ENCODE measurements at places on chromosomes 1 and 21. TPM values are rescaled to one million over a fixed set of nuclear protein-coding genes. Genes with fewer than 3 reads are reported as not detected.

Gene RSBN1
- 47.4 TPM for total RNA-seq

Gene PLEKHM2
- 32.2 TPM for total RNA-seq

Gene TTC22
- 10.6 TPM for total RNA-seq

Gene SELL
- 143 TPM for total RNA-seq

Gene MROH9
- not detected for total RNA-seq

- H3K27ac ChIP-seq: no peak overlapping the region
- ATAC-seq: no peak
- H3K4me1 ChIP-seq: no peaks in the 10 kb centered on the region
- no peaks in the 10 kb centered on the region for H3K36me3 ChIP-seq
These were observed 54.9 kb downstream of the MAB21L3 start for GRCh38 chr1:116166011-116166571.

GRCh38 chr1:1601564-1602303 is 1.8 kb upstream of the FNDC10 start:
- no peaks in the 10 kb centered on the region for H3K27me3 ChIP-seq
- H3K27ac ChIP-seq: no peak overlapping the region

- no peaks in the 10 kb centered on the region for H3K4me1 ChIP-seq
- no peak for ATAC-seq
- no peak overlapping the region for H3K27ac ChIP-seq
- no peaks in the 10 kb centered on the region for H3K36me3 ChIP-seq
These were observed 28.6 kb downstream of the KRTAP10-1 start for GRCh38 chr21:44511219-44511937.

GRCh38 chr21:37367336-37367702 is 746 bp downstream of the DYRK1A start:
- H3K4me1 ChIP-seq: peaks cover 25% of the 10 kb centered on the region
- peaks cover 21% of the 10 kb centered on the region for H3K36me3 ChIP-seq
- H3K4me3 ChIP-seq: peak overlapping the region; percentile 89
- no peaks in the 10 kb centered on the region for H3K27me3 ChIP-seq

DNA sequence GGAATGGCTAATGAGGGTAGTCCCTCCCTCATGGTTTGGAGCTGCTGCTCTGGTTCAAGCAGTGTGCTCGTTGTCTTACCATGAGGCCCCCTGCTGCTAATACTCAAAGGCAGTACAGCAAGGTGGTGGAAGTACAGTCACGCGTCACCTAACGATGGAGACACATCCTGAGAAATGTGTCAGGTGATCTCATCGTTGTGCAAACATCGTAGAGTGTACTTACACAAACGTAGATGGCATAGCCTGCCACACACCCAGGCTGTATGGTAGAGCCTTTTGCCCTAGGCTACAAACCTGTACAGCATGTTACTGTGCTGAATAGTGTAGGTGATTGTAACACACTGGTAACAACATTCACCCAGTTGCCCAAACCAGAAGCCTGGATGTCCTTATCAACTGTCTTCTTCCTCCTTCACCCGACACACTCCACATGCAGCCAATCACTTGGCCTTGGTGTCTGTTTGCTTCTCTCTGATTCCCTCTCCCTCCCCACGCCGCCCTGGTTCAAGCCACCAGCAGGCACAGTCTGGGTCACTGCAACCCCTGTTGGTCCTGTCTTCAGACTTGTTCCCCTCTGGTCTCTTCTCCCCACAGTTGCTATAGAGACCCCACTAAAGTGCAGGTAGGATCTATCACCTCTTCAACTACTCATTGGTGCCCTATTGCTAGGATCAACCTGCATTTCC is 6.0 kb upstream of the KCNA2 start:
- H3K27me3 ChIP-seq: peaks cover 14% of the 10 kb centered on the region
- no peak overlapping the region for H3K4me3 ChIP-seq
- H3K36me3 ChIP-seq: no peaks in the 10 kb centered on the region
- no peak for ATAC-seq
- peaks cover 9% of the 10 kb centered on the region for H3K4me1 ChIP-seq
- H3K27ac ChIP-seq: peak overlapping the region; percentile 3

GRCh38 chr1:112692681-112693080 is 14.2 kb downstream of the RHOC start:
- no peaks in the 10 kb centered on the region for H3K4me1 ChIP-seq
- no peak overlapping the region for H3K27ac ChIP-seq
- H3K36me3 ChIP-seq: peaks cover 37% of the 10 kb centered on the region
- H3K4me3 ChIP-seq: no peak overlapping the region
- no peaks in the 10 kb centered on the region for H3K27me3 ChIP-seq

DNA sequence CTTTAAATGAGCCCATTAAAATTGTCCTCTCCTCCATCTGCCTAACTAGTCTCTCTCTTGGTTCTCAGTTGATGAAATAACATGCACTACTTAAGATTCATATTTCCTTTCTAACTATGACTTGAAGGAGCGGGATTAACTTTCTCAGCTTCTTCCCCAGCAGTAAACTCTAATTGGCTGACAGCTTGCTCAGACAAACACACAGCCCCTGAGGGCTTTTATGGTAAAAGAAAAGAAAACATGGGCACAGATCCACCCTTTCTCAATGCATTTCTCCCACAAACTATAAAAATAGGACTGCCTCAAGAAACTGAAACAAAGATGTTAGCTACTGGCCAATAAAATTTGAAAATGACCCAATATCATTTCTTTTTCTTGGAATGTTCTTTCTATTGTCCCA is 703.1 kb downstream of the ADGRL2 start:
- no peak overlapping the region for H3K4me3 ChIP-seq
- no peak for ATAC-seq
- H3K27ac ChIP-seq: no peak overlapping the region

DNA sequence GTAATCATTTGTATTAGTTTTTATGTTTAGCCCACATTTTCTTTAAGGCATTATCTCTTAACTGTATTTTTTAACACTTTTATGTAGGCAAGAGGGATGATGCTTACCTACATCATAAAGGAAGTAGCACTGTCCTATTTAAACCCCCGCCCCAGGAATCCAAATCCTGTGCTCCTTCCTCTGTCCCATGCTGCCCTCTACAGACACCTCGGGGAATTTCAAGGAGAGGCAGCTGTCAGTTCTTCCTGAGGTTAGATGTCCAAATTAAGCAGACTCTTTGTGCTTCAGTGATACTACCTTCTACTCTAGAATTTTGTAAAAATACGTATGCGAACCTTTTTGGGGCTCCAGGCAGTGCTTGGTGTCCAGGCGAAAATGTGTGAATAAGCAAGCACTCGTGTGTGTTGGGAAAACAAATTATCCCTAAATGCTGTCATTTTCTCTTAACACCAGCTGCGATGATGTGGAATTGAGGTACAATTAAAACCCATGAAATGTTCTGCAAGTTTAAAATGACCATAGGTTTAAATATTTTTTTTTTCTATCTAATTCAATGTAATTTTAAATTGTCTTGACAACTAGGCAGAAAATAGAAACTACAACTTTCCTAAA is 19.2 kb downstream of the CRCT1 start:
- H3K4me1 ChIP-seq: no peaks in the 10 kb centered on the region
- peaks cover 36% of the 10 kb centered on the region for H3K27me3 ChIP-seq
- H3K4me3 ChIP-seq: no peak overlapping the region
- ATAC-seq: peak; percentile 32

DNA sequence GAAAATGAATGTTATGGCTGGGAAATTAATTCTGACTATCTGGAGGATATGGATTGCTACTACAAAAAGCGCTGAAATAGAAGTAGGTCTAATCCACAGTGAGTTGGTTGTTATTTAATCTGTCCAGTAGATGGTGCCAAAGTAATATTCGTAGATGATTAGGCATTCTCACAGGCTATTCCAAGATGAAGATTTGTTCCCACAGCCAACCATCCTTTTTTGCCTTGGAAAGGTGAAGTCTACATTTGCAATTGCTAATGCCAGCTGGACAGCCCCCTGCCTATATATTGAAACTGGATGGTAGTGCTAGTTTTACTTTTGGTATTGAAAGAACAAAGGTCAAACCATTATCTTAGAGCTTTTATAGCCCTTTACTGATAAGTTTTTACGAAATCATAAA is 43.8 kb downstream of the RBM11 start:
- no peak overlapping the region for H3K4me3 ChIP-seq
- H3K36me3 ChIP-seq: no peaks in the 10 kb centered on the region
- no peak overlapping the region for H3K27ac ChIP-seq
- no peaks in the 10 kb centered on the region for H3K4me1 ChIP-seq
- peak; percentile 37 for ATAC-seq

DNA sequence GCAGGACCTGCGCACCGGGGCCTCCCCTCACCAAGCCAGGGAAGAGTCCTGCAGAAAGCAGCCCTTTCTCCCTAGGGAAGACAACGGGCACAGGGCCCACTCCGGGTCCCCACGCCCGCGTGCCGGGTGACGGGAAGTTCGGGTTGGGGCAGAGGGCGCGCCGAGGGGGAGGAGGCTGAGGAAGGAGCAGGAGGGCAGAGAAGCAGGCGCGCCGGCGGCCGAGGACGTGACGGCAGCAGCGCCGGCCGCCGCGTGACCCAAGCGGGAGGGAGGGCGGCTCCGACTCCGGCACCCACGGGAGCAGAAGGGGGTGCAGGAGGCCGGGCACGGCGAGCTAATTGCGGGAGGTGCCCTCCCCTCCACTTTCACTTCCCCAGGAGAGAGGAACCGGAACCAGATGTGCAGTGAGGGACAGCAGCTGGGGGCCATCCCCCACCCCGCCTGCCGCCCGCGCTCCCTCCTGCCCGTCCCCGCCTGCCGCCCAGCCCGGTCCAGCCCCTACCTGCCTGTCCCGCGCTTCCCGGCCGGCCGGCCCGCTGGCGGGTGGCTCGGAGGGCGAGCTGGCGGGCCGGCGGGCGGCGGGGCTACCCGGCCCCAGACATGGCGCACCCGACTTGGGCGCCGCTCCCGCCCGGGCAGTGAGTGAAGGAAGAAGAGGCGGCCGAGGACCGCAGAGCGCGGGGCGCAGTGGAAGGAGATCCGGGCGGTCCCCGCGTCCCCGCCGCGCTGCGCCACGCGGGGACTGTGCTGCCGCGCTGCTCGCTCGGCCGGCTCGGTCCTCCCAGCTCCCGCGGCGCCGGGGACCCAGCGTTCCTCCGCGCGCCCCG is 510 bp downstream of the DENND4B start:
- peaks cover 28% of the 10 kb centered on the region for H3K4me1 ChIP-seq
- no peaks in the 10 kb centered on the region for H3K27me3 ChIP-seq
- H3K36me3 ChIP-seq: peaks cover 84% of the 10 kb centered on the region
- ATAC-seq: peak; percentile 75

DNA sequence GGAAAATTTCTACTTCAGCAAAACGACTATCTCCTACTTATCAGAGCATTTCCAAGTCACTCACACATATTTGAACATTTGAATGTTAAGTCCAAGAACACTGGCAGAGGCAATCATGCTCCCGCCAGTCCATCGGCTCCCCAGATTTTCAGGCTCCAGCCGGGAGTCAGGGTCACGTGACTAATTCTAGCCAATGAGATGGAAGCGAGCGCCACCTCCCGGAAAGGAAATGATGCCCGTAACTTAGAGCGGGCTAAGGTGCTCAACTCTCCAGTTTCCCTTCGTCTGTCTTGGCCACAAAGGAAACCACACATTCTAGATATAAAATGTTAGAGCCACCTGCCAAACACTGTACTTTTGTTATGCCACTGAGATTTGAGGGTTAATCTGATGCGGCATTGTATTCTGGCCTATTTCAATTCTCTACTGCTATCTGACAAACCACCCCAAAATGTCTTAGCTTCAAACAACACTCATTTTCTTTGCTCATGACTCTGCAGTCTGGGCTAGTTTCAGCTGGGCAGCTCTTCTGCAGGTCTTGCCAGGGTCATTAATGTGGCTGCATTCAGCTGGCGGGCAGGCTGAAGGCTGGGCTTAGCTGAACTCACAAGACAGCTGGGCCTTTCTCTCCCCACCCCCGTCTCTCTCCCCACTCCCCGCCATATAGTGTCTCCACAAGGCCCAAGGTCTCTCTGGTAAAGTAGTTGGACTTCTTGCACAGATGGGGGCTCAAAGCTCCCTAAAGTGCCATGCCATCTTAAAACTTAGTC is 16.5 kb upstream of the LHX4 start:
- no peaks in the 10 kb centered on the region for H3K36me3 ChIP-seq
- H3K4me3 ChIP-seq: peak overlapping the region; percentile 75
- H3K27me3 ChIP-seq: peaks cover 4% of the 10 kb centered on the region
- H3K27ac ChIP-seq: peak overlapping the region; percentile 81
- H3K4me1 ChIP-seq: peaks cover 11% of the 10 kb centered on the region

DNA sequence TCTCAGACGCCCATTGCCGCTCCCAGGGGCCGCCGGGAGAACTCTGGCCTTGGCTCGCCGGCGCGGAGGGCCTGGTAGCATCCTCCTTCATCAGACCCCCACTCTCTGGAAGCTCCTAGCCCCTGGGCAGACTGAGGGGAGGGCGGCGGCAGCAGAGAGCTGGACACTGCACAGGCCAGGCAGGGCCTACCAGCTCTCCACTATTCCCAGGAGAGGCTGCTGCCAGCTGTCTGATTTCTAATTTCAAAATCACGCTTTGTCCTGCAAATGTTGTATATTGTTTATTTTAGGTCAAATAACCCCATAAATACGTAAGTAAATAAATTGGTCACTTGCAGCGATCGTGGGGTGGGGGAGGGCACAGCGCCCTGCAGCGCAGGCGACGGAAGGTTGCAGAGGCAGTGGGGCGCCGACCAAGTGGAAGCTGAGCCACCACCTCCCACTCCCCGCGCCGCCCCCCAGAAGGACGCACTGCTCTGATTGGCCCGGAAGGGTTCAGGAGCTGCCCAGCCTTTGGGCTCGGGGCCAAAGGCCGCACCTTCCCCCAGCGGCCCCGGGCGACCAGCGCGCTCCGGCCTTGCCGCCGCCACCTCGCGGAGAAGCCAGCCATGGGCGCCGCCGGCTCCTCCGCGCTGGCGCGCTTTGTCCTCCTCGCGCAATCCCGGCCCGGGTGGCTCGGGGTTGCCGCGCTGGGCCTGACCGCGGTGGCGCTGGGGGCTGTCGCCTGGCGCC is at the start of gene MTARC1:
TSS of gene MTARC1 (plus strand) at position 577 of the 732 bp plus-strand sequence. CDS start at position 609, 32 bp downstream.
- H3K4me3 ChIP-seq: no peak within 1 kb of the TSS
- no peak within 1 kb of the TSS for H3K27ac ChIP-seq
- ATAC-seq: peak; percentile 24
- no peaks in the 10 kb centered on the region for H3K4me1 ChIP-seq
- H3K36me3 ChIP-seq: no peaks in the 10 kb centered on the region

DNA sequence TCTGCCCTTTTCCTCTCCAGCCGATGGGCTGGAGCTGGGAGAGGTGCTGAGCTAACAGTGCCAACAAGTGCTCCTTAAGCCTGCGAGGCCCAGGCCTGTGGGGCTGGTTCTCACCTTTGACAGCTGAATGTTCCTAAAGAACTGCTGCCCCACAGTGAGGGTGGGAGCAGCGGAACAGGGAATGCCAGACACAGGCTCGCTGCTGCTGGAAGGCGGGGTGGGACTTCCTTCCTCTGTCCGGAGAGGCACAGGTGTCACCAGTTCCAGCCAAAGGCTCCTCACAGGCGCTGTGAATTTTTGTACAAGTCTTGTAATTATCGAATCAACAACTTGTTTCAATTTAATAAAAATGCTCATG is 47.1 kb downstream of the COQ8A start:
- H3K36me3 ChIP-seq: peaks cover 26% of the 10 kb centered on the region
- H3K27ac ChIP-seq: no peak overlapping the region
- H3K27me3 ChIP-seq: no peaks in the 10 kb centered on the region
- ATAC-seq: no peak

- H3K27ac ChIP-seq: no peak overlapping the region
- H3K27me3 ChIP-seq: peaks cover 8% of the 10 kb centered on the region
- peak overlapping the region; percentile 55 for H3K4me3 ChIP-seq
- ATAC-seq: peak; percentile 13
- no peaks in the 10 kb centered on the region for H3K4me1 ChIP-seq
These were observed 433 bp downstream of the TMEM200B start for GRCh38 chr1:29123053-29123886.

- peaks cover 98% of the 10 kb centered on the region for H3K36me3 ChIP-seq
- H3K4me1 ChIP-seq: peaks cover 57% of the 10 kb centered on the region
- no peak for ATAC-seq
- no peaks in the 10 kb centered on the region for H3K27me3 ChIP-seq
- no peak overlapping the region for H3K4me3 ChIP-seq
These were observed 144.7 kb upstream of the EDN2 start for GRCh38 chr1:41629141-41629540.

All from activated T-helper 17 cell treated with anti-CD3 and anti-CD28 coated beads, Interleukin-2, amount 50 U/mL, for 72 hours (primary cell).